ENCODE measurements at places on chromosomes 16 and 17.

GRCh38 chr17:51722994-51723393, 435.5 kb downstream of the CA10 start:
- no peak for DNase-seq

- no peak for DNase-seq
Observed at GRCh38 chr17:42686520-42687128, 4.3 kb downstream of the CNTNAP1 start.

- DNase-seq, result no peak
Observed at GRCh38 chr16:48790151-48790550, 180.2 kb upstream of the N4BP1 start.

DNA sequence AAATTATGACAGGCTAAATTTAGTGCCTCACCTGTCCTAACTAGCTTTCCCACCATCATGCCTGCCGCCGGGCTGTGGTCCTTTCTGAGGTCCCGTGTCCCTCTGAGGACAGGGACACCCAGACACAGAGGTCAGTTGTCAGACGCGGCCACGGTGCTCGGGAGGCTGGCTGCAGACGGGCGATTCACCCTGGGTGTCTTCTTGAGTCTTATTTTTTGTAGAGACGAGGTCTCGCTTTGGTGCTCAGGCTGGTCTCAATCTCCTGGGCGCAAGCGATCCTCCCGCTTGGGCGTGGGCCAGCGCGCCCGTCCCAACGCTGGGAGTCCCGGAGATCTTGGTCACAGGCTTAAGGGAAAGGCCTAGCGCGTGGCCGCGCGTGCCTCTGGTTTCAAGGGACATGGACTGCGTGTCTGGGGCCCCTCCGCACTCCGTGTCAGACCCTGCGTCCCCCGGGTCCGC, 797 bp upstream of the RAB11FIP3 start:
- DNase-seq, result no peak

- no peak for DNase-seq
Observed at GRCh38 chr16:11610121-11610505, 23.4 kb upstream of the LITAF start.

DNA sequence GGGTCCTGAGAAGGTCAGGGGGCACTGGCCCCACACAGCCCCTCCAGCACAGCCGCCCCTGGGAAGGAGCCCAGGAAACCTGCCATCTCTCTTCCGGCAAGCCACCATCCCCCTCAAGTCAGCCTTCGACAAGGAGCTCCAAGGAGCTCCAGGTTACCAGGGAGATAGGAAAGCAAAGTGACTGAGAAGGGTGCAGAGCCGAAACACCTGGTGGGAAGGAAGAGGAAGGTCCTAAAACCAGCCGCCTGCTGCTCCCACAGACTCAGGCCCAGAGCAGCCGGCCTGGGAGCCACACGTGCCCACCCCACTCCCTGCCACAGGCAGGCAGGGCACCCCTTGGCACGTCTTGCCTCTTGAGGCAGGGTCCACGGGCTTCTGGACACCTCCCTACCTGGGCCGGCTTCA, 80.7 kb downstream of the TIMM22 start:
- no peak for DNase-seq

GRCh38 chr17:36504156-36504545, 17.7 kb downstream of the ZNHIT3 start:
- no peak for DNase-seq

GRCh38 chr17:70338946-70339354, 169.6 kb downstream of the KCNJ2 start:
- DNase-seq, result no peak

DNA sequence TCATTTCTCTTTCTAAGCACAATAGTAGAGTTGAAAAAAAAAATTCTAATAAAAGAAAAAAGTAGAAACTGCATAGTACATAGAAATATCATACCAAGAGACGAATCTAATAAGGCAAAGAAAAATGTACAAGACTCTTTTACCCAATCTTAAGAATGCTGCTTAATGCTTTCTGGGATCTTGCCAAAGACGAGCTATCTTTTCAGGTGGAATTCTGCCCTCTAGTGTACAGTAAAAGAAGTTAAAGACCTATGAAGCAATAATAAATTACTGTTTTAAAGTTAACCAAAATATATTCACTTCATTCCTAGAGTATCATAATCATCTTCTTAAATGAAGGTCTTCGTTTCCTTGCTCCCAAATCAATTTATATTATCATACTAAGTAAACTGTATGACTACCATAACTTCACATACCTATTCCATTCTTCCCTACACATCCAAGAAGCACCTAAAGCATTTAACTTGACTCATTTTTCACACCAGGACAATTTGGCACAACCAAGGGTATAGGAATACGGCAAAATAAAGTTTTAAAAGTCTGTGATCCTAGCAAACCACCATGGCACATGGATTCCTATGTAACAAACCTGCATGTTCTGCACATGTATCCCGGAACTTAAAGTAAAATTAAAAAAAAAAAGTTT, 47.7 kb downstream of the CFDP1 start:
- no peak for DNase-seq

- DNase-seq, result no peak
Observed at GRCh38 chr16:47374629-47375028, 86.2 kb downstream of the ITFG1 start.

DNA sequence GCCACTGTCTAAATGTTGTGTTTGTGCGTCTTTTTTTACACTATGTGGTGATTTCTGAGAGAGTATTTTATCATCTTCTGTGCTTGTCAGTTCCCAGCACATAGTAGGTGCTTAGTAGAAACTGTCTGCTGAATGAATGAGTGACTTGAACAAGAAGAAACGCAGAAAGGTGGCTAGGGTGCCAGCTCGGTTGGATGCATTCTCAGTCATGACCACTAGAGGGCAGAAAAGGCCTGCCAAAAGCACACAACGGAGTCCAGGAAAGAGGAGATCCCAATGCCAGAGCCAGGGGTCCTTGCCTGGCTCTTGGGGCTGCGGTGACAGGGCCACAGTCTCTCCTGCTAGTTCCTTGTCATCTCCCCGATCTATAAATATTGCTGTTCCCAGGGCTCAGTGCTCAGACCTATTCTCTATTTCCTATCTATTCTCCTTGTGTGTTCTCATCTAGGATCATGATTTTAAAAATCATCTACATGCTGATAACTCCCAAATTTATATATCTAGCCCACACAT, 57.3 kb upstream of the CCL1 start:
- DNase-seq, result peak; percentile 65

GRCh38 chr17:32658470-32659418, 172.0 kb downstream of the CDK5R1 start:
- no peak for DNase-seq

GRCh38 chr16:1014771-1015495, 33.4 kb downstream of the SOX8 start:
- no peak for DNase-seq
